Mammary epithelial cell (primary cell): ENCODE measurements at places on chromosomes 7 and 10. TPM values are rescaled to one million over a fixed set of nuclear protein-coding genes. Genes with fewer than 3 reads are reported as not detected.

The ECHDC3 gene
- polyA plus RNA-seq: 9.6 TPM

DNA sequence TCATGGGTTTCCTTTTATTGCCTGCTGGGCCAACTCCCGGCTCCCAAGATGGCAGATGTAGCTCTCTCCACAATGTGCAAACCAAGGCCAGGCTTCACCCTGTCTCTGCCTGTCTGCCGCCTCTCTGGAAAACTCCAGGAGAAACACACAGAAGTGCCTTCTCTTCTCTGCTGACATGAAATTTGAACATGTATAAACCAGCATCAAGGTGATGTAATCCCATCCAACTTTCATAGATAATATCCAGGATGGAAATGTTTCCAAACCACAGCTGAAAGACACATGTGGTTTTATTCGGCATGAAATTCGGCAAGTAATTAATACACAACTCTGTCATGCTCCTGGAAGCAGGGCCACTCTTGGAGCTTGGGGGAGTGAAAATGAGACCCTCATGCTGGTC is 297.2 kb downstream of the C7orf25 start:
- peak; percentile 61 for DNase-seq

DNA sequence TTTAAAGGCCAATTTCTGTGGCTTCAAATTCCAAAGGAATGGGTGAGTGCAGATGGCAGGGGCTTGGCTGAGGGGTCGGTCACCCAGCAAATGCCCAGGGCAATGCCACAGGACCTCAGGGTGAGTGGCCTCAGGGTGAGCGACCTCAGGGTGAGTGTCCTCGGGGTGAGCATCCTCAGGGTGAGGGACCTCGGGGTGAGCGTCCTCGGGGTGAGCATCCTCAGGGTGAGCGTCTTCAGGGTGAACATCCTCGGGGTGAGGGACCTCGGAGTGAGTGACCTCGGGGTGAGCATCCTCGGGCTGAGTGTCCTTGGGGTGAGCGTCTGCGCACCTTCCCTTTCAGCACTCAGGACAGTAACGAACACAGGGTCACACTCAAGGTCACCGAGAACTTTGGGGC is 59.2 kb downstream of the ADARB2 start:
- no peak for DNase-seq

GRCh38 chr7:32259931-32260596 is 189.9 kb upstream of the PDE1C start:
- no peak for DNase-seq

DNA sequence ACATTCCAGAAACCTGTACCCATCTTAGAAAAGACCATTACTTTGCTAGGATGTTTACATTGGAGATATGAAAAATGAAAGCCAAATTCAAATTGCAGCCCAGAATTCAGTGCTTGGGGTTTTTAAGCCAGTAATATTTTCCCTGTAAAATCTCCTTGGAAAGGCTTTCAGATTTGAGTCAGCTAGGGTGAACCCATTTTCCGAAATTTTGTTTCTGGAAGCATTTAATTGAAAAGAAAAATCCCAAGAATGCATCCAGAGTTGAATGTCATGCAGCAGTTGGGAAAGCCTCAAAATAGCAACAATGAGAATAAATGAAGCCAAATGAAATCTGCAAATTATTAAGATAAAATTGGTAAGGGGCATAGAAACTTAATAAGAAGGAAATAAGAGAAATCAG is 106.4 kb downstream of the BMPER start:
- no peak for DNase-seq

DNA sequence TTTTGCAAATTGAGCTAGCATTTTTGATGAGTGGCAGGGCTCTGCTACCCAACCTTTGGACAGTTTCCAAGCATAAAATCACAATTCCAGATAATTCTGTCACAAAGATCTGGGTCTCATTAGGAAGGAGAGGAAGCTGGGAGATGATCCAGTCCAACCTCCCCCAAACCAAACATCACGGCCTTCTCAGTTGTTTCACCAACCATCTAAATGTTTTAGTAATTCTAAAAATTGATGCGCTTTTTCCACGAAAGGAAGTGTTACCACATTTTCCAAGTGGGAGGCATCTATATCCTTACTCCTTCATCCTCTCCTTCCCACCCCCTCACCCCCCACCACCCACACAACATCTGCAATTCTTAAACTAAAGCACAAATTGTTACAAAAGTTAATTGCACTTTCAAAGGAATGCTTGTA is 108.3 kb downstream of the EGFR start:
- DNase-seq: no peak
